ENCODE measurements at places on chromosomes 2 and 18.

GRCh38 chr2:143251681-143252080 is 122.5 kb downstream of the ARHGAP15 start:
- DNase-seq = no peak

GRCh38 chr2:73307720-73308119 is 14.4 kb upstream of the EGR4 start:
- no peak for DNase-seq

DNA sequence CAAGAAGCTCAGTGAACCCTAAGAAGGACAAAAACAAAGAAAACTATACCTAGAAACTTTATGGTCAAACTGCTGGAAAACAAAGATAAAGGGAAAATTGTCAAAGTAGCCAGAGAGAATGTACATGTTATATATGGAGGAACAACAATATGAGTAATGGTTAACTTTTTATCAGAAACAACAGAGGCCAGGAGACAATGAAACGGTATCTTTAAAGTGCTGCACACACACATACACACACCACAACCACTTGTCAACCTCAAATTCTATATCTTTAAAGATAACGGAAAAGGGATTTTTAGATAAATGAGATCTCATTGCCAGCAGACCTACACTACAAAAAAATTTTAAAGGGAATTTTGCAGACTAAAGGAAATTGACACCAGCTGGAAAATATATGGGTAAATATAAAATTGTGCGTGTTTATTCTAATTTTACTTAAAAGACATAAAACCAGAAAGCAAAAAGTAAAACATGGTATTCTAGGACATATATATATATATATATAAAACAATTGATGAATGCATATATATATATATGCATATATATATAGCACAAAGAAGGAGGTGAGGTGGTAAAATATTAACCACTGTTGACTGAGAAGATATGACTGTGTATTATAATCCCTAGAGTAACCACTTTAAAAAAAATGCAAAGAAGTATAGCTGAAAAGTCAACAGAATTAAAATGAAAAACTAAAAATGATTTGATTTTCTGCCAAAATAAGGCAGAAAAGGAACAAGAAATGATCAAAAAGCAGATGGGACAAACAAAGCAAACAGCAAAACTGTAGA is 172.0 kb downstream of the SRBD1 start:
- DNase-seq = no peak

- DNase-seq = no peak
Observed at GRCh38 chr2:7646661-7647060, 729.4 kb downstream of the RNF144A start.

GRCh38 chr18:38494065-38494464 is 928.5 kb upstream of the CELF4 start:
- DNase-seq = no peak

- no peak for DNase-seq
Observed at GRCh38 chr2:232882505-232883115, 12.5 kb downstream of the SNORC start.

DNA sequence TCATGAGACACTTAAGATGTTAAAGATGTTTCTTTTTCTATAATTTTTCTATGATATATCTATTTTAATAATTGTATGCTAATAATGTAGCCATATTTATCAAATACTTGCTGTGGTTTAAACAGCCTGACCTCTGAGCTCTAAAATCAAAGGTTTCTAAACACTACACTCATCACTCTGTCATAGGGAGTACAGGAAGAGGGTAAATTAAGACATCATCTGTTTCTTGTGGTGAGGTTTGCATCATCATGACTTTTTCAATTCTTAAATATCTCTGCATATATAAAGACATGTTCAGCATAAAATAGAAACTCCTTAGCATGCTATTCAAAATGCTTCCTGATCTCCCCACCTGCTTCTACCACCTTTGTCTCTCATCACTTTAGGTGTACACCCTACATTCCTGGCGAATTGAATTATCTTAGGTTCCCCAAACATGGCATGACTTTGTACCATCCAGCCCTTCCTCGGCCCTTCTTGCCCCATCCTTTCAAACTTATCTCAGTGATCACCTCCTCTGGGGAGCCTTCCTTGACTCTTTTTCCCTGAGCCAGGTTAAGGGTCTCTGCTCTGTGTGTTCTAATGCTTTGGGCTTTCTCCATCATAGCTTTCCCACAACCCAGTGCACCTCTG is 105.3 kb upstream of the TTN start:
- DNase-seq = no peak

GRCh38 chr18:58714259-58714658 is 43.0 kb downstream of the MALT1 start:
- DNase-seq = no peak

DNA sequence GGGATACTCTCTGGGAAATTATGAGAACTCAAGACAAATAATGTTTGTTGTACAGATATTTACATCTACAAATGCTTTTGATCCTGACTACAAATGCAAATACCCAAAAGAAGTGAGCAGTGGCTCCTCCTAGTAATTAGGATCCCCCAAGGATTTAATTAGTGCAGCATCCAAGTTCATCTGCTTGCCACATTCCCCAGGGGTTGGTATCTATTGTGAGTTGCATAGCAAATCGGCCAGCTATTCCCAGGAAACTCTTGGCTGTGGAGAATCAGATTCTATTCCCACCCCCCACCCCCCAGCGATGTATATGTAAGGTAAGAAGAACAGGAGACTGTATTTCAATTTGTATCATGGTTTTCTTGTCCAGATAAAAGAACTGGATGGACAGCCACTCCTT is 725.1 kb upstream of the CDH7 start:
- DNase-seq = no peak

DNA sequence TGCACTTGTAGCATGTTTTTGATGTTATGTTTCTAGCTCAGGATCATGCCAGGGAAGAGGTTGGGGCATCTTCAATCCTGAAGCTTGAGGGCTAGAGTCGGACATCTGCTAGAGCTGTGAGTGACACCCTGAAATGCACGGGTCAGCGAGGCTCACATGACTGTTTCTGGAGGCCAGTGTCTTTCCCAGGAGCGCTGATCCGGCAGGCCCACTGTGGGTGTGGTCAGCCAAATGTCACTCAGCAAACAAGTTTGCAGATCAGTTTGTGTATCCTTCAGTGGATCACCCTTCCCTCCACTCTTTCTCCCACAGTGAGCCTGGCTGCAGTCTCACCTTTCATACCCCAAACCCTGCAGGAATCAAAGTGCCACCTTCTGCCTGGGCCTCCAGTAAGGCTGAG is 23.0 kb upstream of the ARHGEF4 start:
- DNase-seq = no peak

DNA sequence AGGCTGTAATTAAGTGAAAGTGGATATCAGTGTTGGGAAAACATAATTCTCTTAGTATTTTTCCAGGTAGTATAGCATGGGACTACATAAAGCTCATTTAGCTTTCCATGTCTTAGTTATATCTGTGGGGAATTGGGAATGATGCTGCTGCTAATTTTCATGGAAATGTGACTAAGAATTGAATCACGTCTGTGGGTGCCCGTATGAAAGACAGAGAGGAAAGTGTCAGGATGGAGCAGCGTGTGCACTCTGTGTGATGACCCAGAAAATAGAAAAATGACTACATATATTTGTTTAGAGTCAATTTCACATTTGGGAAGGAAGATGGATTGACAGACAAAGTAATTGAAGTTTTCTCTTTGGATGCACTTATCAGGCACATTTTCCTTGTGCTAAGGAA is 212.1 kb downstream of the PTPRM start:
- no peak for DNase-seq

DNA sequence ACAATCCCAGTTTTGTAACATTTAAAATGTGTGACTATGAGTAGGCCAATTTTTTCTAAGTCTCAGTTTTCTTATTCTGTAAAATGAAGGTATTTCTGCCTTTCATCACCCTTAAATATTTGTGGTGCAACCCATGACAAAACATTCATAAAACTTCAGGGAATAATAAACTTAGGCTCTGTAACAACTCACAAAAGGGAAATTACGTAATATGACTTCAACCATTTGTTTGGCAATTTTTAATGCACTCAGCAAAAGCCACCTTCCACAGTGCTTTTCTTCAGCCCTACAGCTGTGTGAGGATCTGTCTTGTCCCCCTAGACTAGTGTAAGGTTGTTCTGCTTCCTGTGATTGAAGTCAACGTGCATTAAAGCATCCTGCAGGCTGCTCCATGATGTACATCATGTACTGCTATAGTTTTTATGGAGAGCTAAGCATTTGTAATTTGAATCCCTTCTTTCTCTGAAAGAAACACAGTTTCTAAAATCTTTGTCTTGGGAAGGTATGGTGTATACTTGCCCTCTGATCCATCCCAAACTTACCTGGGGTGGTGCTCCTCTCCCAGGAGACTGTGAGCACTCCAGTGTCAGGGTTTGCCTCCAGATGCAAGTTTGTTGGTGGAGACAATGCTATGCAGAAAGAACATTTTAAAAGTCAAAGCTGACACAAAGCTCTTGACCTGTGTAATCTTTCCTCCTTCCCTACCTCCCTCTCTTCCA is 39.1 kb downstream of the FN1 start:
- no peak for DNase-seq

- no peak for DNase-seq
Observed at GRCh38 chr18:49617865-49618264, 56.0 kb downstream of the LIPG start.

- no peak for DNase-seq
Observed at GRCh38 chr2:129876541-129876940, 102.9 kb upstream of the RAB6C start.

GRCh38 chr2:208373460-208374089 is 33.0 kb upstream of the PTH2R start:
- DNase-seq = no peak

DNA sequence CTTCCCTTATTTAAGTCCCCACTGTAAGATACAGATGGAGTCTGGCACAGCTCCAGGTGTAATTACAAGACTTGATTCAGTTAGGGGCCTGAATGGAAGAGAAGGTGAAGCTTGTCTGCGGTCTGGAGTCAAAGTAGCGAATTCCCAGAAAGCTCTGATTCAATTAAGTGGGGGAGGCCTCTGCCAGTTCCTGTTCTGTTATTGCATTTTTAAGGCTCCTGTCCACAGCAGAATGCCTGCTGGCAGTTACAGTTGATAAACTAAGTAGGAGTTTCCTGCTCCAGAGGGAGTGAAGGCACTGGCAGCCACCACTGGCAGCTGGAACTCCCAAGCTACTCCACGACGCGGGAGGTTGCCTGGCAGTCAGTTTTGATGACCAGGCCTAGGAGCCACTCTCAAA is 181.1 kb downstream of the SOCS6 start:
- DNase-seq = no peak

DNA sequence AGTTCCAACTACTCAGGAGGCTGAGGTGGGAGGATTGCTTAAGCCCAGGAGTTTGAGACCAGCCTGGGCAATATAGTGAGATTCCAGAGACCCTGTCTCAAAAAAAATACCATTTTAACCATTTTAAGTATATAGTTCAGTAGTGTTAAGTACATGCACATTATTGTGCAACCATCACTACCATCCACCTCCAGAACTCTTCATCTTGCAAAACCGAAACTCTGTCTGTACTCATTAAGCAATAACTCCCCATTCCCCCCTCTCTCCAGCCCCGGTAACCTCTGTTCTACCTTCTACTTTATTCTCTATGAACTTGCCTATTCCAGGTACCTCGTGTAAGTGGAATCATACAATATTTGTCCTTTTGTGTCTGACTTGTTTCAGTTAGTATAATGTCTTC is 86.4 kb downstream of the GFPT1 start:
- DNase-seq = no peak

GRCh38 chr18:25112821-25113434 is 239.0 kb downstream of the ZNF521 start:
- no peak for DNase-seq

DNA sequence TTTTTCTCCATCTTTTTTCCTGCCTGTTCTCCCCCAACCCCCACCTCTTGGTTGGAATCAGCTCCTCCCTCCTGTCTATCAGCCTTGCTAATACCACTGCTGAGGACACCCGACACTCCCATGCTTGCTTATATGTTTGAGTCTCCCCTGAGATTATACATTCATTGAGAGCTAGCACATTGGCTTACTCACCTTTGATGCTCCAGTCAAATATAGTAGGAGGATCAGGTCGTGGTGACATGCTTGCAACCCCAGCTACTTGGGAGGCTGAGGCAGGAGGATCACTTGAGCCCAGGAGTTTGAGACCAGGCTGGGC is 91.5 kb upstream of the CCBE1 start:
- DNase-seq = no peak

DNA sequence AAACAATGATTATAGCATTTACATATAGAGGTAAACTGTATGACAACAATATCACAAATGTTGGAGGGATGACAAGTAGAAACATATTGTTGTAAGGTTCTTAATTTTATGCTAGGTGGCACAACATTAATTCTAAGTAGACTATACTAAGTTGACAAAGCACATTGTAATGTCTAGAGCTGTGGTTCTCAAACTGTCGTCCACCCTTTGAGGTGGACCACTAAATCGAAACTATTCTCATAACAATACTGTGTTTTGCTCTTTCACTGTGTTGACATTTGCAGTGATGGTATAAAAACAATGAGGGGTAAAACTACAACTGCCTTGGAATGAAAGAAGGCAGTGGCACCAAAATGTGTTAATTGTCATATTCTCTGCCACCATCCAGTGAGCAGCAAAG is 66.1 kb downstream of the METTL8 start:
- DNase-seq = no peak

DNA sequence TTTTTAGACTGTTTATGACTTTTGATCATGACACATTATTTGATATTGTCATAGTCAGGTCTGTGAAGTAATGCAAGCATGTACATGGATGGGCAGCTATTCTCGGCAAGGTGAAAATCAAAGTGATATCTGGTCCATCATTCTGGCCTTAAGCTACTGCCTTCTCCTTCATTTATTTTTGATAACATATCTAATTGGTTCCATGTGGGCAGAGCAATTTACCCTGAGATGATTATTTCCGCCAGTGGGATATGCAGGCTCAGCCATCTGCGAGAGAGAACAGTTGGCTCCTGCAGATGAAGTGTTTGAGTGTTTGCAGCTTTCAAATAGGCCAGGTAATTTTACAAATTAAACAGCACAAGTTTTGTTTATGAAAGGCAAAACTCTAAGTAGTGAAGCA is 116.4 kb downstream of the LYPD6 start:
- DNase-seq = no peak

- no peak for DNase-seq
Observed at GRCh38 chr2:8391584-8391983, 290.3 kb upstream of the ID2 start.
